Fibroblast of mammary gland (primary cell): ENCODE measurements at places on chromosomes 13 and 19.

- no peak for DNase-seq
Measured at GRCh38 chr13:105565136-105565727, 970.2 kb downstream of the EFNB2 start.

- DNase-seq: no peak
Measured at GRCh38 chr13:67277581-67277980, 47.4 kb upstream of the PCDH9 start.

DNA sequence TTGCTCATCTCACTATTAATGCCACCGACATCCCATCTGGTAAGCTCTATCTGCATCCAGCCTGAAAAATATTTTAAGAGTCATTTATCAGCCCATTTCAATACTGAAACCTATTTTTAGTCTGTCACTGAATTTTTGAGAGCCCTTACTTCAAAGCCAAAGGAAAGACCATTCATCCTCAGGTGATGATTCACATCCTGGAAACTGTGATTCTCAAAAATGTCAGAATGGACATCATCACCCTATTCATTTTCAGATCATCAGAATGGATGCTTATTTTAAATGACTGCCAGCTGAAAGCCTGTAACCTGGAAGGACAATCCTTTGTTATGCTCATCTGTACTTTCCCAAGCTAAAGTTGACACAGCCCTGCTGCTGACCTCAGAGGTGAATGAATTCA lies 27.0 kb downstream of the TNFSF11 start:
- DNase-seq: peak; percentile 35

DNA sequence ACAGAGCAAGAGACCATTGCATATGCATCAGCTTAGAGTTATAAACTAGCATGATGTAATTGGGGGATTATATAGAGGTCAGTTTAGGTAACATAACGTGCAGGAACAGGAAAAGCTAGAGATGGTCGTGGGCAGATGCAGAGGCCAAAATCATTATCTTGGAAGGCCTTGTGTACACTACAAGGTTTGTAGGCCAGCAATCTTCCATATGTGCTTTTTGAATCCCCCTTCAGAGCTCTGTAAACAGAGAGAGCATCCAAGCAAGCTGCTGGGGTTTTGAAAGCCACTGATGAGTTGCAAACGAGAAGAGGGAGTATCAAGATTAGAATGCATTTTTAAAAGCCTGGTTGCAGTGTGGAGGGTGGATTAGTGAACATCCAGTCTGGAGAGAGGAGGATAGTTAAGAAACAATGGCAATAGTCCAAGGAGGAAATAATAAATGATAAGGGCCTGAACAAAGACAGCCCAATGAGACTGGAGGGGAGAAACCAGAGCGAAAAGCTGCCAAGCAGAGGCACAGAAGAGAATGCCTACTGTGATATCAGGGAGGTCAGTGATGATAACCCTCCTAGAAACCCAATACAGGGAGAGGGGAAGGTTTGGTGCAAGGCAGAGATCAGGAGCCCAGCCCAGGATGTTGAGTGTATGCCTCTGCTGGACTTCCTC lies 109.6 kb downstream of the ZAR1L start:
- DNase-seq: no peak

- no peak for DNase-seq
Measured at GRCh38 chr13:57824121-57824520, 192.6 kb downstream of the PCDH17 start.

DNA sequence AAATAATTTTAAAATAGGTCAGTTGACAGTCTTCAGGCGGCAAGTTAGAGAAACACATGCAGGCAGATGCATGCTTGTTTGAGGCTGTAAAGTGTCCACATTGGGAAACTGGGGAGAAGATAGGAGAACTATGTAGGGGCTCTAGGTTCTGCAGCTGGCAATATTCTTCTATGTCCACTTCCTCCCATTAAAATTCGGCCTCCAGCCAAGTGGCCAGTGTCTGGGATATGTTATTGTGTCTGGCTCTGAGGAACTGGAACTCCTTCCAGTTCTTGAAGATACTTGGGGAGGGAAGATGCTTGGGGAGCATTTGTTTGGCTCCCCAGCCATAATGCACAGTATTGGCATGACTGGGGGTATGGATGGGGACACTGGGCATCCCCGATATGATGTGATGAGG lies 20.9 kb upstream of the KLF2 start:
- DNase-seq: no peak

DNA sequence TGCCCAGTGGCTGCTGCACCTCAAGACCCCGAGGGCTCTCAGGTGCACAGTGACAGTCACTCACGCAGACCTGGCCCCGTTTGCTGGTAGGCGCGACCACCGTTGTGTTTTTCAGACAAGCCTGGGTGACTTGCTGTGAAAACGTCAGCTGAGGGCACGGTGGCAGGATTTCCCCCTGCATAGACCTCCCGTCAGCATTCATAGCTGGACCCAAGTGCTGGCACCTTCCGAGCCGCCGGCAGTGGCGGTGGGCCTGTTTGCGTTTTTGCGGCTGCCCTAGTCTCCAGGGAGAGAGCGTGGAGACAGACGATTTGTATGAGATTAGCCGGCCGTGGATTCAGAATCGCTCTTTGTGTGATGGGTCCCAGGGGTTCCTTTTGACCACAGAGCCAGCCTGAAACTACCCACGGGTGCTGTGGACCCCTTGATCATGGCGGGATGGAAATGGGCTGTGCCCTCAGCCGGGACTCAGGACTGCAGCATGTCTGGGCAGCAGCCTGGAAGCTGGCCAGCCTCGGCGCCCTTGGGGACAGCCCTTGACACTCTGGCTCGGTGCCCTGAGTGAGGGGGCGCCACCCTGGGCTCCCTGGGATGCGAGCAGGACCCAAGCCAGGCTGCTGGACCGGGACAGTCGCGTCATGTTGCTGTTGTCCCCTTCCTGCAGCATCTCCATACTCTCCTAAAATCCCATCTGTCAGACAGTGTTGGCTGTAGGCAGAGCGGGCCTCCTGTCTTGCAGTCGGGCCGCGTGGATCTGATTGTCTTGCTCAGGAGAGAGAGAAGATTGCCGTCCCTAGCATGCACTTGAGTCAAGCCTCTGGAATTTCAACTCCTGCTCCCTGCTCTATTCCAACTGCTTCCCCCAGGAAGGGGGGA lies 8.6 kb downstream of the KDM4B start:
- DNase-seq: peak; percentile 93

GRCh38 chr13:42878721-42879120 lies 97.3 kb downstream of the FAM216B start:
- DNase-seq: peak; percentile 65

- peak; percentile 64 for DNase-seq
Measured at GRCh38 chr13:37295071-37295470, 189.6 kb upstream of the CSNK1A1L start.

- DNase-seq: peak; percentile 86
Measured at GRCh38 chr19:46944918-46945628, 74.6 kb upstream of the NPAS1 start.

DNA sequence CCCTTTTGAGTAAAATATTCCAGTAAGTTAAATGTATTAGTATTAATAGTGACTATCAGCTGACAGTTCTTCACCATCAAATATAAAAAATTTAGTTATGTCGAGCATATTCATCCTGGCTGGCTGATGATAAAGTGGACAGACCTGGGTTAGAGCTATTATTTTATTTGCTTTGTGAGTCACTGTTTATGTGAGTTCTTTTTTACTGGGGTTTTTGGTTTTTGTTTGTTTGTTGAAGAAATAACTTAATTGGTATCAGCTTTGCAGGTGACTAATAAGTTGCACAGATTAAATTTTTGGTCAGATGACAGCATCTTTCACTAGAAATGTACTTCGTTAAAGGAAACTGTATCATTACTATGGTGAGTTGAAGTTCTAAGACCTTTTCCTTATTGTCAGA lies 224.7 kb downstream of the GGACT start:
- DNase-seq: peak; percentile 81

DNA sequence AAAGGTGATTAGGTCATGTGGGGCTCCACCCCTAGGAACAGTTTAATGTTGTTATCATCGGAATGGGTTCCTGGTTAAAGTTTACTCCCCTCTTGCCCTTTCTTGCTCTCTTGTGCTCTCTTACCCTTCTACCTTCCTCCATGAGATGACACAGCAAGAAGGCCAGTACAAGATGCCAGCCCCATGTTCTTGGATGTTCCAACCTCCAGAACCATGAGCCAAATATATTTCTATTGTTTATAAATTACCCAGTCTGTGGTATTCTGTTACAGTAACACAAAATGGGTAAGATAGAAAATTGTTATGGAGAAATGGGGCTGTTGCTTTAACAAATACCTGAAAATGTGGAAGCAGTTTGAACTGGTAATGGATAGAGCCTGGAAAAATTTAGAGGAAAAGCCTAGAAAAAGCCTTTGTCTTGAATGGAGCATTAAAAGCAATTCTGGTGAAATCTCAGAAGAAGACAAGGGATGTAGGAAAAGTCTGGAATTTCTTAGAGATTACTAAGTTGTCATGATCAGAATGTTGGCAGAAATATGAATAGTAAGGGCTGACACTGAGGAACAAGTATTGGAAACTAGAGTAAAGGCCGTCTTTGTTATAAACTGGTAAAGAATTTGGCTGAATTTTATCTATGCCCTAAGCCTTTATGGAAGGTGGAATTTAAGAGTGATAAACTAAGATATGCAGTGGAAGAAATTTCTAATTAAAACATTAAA lies 53.5 kb upstream of the TSC22D1 start:
- peak; percentile 38 for DNase-seq

DNA sequence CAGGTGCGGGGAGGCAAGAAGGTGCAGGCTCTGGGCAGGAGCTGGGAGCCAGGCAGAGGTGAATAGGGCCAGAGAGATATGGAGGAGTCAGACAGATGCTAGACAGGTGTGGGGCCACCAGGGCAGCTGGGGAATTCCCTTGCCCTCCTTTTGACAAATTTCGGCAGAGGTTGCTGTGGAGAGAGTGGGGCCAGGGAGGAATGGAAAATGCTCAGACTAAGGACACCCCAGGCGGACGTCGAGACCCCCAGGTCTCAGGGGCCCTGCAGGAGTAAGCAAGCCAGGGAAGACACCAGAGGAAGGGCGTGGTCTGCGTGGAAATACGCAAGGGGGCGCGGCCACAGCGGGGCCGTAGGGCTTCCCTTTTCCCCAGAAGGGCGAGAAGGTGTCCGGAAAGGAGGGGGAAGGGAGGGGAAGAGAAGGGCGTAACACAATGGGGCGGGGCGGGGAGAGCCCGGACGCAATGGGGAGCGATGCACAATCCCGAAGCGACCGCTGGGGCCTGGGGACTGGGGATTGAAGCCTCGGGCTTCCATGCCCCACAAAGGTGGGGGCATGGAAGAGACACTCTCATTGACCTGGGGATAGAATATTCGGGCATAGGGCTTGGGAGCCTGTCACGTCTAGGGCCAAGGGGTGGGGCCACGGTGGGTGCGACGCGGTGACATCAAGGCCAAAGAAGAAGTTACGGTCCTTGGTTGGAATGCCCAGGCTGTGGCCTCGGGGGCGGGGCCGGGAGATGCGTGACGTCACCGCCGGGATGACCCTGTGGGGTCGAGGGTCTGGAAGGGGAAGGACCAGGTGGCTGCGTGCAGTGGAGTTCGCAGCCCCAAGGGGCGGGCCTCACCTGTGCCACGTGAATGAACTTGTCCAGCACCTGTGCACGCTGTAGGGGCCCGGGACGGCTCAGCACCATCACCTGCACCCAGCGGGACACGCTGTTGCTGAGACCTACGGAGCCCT lies 8.2 kb downstream of the RASGRP4 start:
- no peak for DNase-seq

DNA sequence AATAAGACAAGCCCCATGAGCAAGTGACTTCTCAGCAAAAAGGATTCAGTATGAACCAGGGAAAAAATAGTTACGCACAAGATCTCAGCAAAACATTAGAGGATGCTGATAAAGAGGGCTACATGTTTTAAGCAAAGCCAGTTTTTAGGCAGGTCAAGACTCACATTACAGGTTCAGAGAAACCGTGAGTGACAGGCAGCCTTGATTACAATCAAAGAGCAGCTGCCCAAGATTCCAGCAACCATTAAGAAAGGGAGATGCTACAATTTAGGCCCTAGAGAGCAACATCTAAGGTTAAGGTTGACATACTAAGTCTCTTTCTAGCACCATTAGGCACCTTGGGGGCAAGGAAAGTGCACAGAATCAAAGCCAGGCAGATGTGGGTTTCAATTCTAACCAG lies 2.8 kb upstream of the SLC7A1 start:
- no peak for DNase-seq

GRCh38 chr13:80359778-80360452 lies 19.0 kb upstream of the SPRY2 start:
- DNase-seq: peak; percentile 30

DNA sequence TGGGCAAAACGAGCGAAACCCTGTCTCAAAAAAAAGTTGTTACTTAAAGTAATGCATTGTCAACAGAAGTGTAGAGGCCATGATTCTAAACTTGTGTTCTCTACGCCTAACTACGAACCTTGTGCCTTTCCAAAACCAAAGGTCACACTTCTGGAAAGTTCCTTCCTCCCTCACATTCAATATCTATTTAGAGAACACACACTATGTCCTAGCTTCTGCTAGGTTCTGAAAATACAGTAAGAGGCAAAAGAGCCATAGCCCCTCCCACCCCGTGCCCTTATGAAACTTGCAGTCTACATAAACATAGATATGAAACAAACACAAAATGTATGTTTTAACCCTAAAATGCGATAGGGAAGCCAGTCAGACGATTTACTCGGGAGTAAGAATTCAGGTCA lies 36.4 kb downstream of the RNF6 start:
- no peak for DNase-seq

- DNase-seq: no peak
Measured at GRCh38 chr13:40148101-40148500, 492.6 kb downstream of the COG6 start.

DNA sequence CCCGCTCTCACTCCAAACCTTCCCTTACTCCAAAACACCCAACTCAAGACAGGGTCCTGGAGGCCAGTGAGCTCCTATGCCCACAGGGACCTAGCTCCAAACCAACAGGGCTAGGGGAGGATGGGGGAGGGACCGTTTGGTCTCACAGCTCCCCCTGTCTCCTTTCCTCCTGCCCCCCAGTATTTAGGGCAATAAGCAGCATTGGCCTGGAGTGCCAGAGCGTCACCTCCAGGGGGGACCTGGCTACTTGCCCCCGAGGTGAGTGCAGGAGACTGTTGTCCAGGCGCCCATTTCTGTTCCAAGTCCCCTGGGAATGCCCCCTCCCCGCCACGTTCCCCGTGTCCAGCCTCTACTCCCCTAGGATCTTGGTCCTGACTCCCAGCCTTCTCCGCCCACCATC lies 792 bp downstream of the RETN start:
- no peak for DNase-seq

- DNase-seq: peak; percentile 63
Measured at GRCh38 chr13:30725326-30726085, 9.8 kb upstream of the ALOX5AP start.

DNA sequence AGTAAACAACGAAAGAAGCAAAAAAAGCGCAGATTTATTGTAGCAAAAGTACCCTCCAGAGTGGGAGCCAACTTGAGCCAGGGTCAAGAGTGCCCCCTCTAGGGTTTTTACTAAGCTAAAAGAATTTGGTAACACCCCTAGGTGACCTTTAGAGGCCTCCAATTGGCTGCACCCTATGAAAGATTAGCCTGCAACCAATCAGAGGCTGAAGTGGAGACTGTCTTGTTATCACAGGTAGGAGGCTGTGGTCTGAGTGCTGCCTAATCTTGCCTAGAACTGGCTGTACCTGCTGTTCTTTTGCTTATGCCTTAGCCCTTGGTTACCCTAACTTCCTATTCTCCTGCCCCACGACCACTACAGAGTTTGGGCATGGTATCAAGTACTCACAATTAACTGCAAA lies 38.3 kb downstream of the ANKRD10 start:
- no peak for DNase-seq

- no peak for DNase-seq
Measured at GRCh38 chr13:75016225-75016624, 465.7 kb downstream of the TBC1D4 start.
